ENCODE measurements at places on chromosomes 13 and 19.

- DNase-seq = no peak
These were observed 32.2 kb upstream of the SLC15A1 start for GRCh38 chr13:98784666-98785065.

DNA sequence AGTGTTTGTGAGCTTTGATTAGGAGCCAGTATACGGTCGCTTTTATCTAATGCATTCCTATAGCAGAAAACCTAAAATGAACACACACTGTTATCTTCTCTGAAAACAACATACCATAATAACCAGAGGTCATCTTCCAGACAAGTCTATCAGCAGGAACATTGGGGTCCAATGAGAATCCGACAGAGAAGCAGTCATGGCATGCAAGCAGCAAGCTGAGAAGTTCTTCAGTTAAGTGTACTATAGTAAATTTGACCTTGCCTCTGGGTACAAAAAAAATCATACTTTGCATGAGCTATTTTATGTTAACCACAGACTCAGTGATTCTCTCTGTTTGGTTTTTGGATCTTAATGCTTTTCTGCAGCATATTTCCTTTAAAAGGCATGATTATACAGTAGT, 1505.1 kb downstream of the PCDH9 start:
- DNase-seq = no peak

DNA sequence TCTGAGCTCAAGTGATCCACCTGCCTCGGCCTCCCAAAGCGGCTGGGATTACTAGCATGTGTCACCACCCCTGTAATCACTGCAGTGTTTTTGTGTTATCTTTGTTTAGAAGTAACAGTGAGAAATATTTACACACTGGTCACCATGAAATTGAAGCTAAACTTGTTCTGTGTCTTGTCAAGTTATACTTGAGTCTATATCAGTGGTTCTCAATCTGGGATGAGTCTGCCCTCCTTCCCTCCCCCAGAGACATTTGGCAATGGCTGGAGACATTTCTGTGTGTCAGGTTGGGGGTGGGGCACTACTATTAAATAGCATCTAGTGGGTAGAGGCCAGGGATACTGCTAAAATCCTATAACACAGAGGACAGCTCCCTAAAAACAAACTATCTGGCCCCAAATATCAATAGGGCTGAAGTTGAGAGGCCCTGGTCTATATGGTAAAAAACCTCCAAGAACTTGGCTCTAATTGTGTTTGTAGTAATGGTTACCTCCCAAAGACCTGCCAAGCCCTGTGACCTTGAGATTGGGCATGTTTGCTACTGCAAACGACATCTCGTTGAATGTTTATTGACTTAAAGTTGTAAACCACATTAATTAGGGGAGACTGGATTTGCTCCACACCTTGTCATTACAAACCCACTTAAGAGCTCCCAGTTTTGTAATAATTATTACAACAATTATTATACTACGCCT, 6.9 kb downstream of the CTU1 start:
- DNase-seq = no peak

- DNase-seq = no peak
These were observed 16.9 kb upstream of the F2RL3 start for GRCh38 chr19:16871871-16872270.

Measured in epithelial cell of proximal tubule (primary cell).